ENCODE measurements at places on chromosomes 4 and X.

DNA sequence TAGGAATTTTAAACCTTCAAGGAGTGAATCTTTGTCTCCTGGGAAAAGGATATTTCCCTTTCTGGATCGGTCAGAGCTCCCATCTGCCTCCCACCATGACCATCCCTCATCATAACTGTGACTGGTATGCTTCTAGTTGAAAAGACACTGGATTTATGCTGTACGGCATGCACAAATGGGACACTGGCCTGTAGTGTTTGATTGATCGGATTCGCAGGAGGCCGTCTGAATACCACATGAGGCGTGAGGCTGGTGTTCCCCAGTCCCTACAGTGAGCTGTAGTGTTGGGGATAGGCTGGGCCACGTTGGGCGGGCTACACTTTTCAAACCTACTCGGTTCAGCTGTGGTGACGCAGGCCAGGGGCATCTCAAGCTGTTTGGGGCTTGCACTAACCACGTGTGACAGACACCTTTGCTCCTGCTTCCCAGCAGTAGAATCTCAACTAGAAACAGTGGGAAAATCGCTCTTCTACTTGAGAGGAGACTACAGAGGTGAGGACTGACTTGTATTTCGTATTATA is 101.8 kb downstream of the MID1IP1 start:
- no peak for DNase-seq

- no peak for DNase-seq
These were observed 1.4 kb upstream of the VEGFC start for GRCh38 chr4:176794151-176794550.

DNA sequence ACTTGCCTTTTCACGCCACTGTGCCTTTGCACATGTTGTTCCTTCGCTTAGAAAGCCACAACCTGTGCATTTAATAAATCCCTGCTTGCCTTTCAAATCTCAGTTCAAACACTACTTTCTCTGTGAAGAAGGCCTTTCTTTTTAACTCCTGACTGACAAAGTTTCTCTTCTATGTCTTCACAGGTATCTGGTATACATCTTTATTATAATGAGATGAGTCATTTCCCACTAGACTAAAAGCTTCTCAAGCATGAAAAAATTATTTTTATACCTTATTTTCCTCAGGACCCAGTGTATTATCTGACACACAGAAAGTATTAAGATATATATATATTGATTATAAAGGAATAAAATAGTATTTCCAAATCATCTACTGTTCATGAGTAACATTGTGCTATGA is 189.9 kb downstream of the TBCK start:
- DNase-seq = no peak

DNA sequence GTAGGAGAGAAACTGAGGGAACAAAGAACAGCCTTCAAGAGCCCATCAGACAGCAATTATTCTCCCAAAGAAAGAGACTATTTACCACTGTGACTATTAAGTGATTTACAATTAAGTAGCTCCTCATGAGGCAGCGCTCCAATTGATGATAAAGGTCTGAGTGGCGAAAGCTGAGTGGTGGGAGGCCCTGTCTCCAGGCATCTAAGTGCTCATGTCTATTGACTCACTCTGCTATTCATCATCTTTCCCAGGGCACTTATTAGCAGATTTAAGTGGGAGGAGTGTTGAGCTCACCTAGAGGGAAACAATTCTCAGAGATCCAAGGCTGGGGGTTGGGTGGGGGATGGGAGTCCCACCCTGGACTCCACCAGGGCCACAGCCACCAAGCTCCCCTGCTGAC is 23.3 kb downstream of the AMER1 start:
- DNase-seq = no peak

DNA sequence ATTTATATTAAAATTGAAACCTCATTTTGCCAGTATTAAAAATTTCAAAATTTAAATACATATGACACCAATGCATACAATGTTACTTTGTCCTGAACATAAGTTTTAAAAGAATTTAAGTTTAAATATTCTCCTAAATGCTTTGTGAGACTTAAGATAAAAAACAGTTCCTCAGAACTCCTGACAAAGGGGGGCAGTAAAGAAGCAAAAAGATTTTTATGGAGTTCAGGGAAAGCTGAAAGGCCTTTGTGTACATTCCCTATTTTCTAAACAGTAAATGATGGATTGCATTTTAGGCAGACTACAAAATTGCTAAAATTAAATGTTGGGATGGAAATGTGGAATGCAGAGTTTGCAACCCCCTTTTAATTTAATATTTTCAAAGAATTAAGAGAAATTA is 81.7 kb downstream of the SNCA start:
- DNase-seq = no peak

- DNase-seq = no peak
These were observed 577.8 kb downstream of the SH3BGRL start for GRCh38 chrX:81779701-81780100.

DNA sequence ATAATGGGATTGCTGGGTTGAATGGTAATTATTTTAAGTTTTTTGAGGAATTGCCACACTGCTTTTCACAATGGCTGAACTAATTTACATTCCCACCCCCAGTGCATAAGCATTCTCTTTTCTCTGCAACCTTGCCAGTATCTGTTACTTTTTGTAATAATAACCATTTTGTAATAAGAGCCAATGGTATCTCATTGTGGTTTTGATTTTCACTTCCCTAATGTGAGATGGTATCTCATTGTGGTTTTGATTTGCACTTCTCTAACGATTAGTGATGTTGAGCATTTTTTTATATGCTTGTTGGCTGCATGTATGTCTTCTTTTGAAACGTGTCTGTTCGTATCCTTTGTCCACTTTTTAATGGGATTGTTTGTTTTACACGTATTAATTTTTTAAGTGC is 213.1 kb upstream of the HDX start:
- no peak for DNase-seq
